ENCODE measurements at places on chromosomes 7 and 10.

DNA sequence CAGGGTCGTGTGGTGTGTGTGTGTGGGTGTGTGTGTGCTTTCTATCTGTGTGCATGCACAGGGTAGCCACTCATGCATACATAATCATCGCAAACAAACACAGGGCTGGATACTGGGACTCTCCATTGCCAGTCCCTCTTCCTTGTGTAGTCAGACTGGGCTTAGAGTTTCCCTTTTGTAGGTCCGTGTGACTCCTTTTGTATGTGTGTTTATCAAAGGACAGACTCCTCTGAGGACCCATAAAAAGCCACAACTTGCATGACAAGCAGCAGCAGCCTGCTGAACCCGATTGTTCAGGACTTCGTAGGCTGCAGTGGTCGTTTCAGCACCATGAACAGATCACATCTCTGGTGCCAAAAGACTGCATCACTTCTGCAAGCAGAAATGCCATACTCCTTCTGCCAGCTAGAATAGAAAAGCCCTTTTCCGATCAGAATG is 895 bp downstream of the VSTM2A start:
- no peak for DNase-seq

GRCh38 chr7:140972876-140973829 is 41.6 kb downstream of the MRPS33 start:
- DNase-seq, result no peak

- no peak for DNase-seq
Observed at GRCh38 chr10:52483587-52483986, 169.5 kb downstream of the DKK1 start.

DNA sequence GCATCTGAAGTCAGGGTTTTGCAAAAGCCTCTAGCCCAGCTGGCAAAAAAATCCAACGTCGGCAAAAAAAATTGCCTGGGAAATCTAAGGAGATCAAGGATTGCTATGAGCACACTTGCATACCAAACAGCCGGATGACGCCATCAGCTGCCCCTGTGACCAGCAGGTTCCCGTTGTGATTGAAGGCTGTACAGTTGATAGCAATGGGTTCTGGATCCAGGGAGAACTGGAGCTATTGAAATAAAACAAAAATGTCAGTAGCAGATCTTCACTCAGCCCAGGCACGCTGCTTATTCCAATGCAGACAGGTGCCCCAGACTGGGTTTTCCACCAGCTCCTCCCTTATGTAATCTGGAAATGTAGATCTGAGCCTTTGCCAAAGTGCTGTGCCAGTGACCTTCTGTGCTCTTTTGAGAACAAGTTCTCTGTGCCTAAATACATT is 18.7 kb upstream of the CYREN start:
- no peak for DNase-seq
